ENCODE measurements at places on chromosomes 16 and 17.

GRCh38 chr16:47144559-47144877 is 773 bp upstream of the NETO2 start:
- peak; percentile 32 for ATAC-seq

DNA sequence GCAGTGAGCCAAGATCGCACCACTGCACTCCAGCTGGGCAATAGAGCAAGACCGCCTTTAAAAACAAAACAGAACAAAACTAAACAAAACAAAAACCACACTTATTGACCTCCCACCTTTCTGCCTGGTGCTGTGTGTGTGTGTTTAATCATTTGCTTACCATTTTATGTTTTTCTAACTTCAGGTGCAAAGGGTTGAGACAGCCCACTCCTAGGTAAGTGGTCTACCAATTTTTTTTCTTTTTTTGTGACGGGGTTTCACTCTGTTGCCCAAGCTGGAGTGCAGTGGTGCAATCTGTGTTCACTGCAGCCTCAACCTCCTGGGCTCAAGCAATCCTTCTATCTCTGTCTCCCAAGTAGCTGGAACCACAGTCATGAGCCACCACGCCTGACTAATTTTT is 65.8 kb downstream of the SALL1 start:
- ATAC-seq = no peak

GRCh38 chr16:19831678-19832077 is 53.0 kb downstream of the GPRC5B start:
- peak; percentile 96 for ATAC-seq

DNA sequence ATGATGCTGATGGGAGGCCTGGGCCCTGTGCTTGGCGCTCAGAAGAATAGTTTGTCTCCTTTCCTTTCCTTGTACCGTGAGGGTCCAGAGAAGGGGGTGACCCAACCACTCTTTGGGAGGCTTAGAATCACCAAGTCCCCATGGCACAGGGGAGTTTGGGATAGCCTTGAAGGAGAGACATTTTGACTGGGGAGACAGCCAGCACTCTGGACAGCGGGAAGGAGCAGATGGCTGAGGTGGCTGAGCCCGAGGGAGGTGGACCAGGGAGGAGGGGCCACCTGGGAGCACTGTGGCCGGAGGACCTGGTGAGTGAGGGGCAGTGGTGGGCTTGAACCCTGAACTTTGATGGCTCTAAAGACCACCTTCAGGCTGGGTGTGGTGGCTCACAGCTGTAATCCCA is 18.2 kb downstream of the MGAT5B start:
- no peak for ATAC-seq

GRCh38 chr16:74585846-74586443 is 21.0 kb downstream of the GLG1 start:
- ATAC-seq = no peak

- ATAC-seq = no peak
Measured at GRCh38 chr17:828761-829160, 46.6 kb downstream of the MRM3 start.

- no peak for ATAC-seq
Measured at GRCh38 chr17:82103553-82104451, 5.8 kb upstream of the FASN start.

GRCh38 chr16:56409195-56409594 is 16.1 kb downstream of the AMFR start:
- ATAC-seq = no peak

- ATAC-seq = no peak
Measured at GRCh38 chr17:19305761-19306159, 56.8 kb downstream of the B9D1 start.

DNA sequence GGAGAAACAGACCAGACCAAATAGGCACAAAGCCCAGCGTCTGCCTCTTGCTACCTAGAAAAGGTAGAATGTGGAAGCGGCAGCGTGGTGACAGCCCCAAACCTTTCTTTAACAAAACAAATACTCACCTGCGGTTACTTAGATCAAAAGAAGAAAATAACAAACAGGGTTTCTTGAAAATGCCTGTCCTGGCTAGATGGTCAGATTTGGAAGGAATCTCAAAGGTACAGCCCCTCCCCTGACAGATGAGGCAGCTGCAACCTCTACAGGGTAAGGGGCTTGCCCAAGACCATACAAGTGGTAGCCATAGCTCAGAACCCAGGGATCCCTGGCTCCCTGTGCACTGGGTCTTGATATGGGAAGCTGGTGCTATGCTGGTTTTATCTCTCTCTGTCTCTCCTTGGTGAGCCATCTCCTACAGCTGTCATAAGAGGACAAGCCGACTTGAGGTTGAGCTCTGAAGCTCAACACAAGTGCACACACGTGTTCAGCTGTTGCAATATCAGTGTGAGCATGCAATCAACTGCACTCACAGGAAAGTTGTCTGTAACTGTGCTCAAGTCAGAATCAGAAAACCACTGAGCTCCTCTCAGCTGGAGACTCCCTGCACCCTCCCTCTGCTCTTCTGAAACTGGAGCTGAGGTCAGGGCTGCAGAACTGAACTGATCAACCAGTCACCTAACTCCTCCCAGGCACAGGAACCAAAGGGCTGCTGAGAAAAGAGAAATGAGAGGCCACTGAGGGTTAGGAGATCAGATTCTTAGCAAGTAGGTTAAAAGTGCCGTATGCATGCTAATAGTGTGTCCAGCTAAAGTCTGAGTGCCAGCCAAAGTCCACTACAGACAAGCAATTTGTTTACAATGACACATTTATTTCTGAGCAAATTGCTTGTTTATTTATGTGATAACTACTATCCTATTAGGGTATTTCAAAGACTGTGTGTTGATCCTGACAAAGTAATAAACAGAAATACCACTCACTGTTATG is 6.1 kb upstream of the RNF157 start:
- peak; percentile 24 for ATAC-seq

DNA sequence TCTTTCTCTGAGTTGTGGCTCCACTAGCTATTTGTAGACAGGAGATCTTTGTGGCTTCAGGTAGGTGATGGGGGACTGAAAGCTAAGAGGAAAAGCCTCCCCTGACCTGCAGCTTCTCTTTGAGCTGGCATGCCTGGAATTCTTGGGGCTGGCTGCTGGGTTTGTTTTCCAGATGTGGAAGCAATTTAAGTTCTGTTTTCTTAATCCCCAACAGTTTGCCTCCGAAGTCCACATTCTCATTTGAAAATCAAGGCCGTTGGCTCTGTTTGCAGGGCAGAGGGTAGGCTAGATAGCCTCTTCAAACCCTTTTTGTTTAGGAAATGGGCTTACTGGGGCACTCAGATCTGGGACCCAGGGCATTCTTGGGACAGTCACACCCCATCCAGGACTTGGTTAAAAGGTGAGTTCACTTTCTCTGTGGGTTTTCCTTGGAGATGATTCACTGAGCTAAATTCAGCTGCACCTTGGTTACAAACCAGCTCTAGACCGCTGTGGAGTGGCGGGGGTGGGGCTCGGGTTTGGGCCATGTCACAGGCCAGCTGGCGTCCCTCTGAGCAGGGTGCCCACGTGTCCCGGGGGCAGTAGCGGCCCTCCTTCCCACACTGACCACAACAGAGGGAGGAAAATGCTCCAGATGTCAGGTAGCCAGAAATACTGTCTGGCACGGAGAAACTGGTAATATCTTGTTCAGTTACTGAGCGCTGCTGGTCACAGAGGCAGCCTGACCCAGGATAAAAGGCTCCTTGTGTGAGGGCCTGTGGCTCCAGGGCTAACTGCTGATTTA is 108.5 kb downstream of the RAB11FIP4 start:
- ATAC-seq = no peak

GRCh38 chr17:59221159-59221847 is 992 bp downstream of the GDPD1 start:
- ATAC-seq = peak; percentile 24

DNA sequence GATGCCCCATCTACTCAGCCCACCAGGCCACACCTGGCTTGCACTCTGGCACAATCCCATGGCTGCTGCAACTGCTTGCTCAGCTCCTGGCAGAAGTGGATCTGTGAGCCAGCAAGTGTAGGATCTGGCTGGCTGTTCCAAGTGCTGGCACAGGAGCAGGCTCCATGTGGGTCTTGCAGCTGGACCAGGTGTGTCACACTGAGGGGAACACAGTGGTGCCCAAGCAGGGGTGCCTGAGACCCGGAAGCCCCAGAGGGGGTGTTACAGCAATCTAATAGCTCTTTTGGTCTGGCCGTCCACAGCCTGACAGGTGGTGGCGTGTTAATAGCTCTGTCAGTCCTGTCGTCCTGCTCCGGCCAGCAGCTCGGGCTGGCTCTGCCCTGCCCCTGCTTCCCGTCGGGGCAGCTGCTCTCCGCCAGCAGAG is 19.6 kb upstream of the GOT2 start:
- no peak for ATAC-seq

GRCh38 chr17:82054351-82055022 is 2.8 kb downstream of the GPS1 start:
- no peak for ATAC-seq

DNA sequence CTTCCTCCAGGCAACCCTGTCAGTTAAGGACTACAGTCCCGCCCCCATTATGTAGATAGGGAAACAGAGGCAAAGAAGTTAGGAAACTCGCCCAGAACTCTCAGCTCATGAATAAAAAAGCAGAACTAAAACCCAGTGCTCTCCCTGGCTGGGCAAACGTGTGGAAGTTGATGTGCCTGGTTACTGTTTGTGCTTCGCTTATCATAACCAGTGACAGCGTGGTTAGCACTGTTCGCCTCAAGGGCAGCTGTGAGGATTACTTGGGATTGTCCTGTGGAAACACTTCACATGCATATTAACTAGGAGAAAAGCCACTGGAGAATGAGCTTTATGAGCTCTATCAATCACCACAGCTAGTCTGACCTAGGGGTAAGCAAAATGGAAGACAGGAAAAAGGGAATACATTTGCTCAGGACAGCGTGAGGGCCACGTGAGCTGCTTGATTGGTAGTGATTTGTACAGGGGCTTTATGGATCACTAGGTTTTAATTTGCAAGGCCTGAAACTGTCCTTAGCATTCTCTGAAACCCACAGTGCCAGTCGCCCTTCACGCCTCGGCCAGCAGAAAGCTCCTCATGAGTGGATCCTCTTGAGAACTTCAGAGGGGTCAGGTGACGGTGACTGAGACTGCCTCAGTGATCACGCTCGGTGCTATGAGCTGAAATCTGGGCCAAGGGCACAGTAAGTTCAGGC is 19.9 kb downstream of the CYB5D2 start:
- no peak for ATAC-seq

DNA sequence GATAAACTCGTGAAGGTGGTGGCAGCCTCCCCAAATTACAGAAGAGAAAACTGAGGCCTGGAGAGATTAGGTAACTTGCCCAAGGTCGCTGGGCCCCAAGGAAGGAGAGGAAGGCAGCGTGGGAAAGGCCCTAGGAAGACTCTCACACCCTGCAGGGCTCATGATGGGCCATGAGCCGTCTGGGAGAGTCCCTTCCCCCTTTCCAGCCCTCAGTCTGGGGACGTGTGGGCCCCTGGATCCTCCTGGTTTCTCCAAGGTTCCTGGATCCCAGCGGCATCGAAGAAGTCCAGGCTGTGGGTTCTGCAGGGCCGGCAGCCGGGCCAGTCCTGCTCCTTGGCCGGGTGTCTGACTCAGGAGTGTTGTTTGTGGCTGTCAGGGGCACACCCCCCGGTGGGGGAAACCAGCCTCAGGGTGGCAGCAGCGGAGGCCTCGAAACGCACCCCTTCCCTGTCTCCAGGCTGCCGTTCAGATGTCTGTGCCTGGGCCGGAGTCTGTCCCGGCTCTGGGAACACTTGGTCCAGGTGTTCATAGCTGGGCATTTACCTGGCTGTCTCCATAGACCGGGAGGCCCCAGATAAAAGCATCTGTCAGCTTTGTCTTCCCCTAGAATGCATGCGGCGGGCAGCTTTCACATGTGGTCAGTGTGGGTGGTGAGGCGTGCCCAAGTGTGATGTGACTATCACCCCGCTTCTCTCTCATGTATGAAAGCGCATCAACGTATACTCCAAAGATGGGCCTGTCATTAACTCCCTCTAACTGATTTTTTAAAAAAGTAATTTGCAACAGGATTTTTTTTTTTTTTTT is 3.7 kb upstream of the RAP1GAP2 start:
- no peak for ATAC-seq

GRCh38 chr16:7547736-7548135 is 215.1 kb downstream of the RBFOX1 start:
- ATAC-seq = no peak
